PC-9 (cell line): ENCODE measurements at places on chromosomes 5 and 9.

DNA sequence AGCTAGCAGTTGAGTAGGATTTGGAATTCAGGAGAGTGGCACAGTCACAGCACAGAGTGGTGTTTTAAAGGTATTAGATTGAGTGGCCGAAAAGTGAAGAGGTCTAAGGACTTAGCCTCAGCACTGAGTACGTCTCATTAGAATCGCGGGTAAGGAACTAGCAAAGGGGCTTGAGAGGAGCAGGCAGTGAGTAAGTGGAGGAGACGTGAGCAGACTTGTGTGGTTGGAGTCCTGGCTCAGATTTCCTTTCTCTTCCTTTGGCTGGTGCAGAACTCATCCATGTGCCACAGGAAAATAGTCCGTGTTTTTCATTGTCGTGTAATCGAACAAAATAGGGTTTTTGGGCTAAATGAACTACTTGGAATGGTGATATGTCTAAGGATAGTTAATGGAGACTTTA is 3.4 kb downstream of the EXOSC2 start:
- DNase-seq = no peak

GRCh38 chr9:104997536-104997935 is 69.6 kb upstream of the ABCA1 start:
- DNase-seq = no peak

DNA sequence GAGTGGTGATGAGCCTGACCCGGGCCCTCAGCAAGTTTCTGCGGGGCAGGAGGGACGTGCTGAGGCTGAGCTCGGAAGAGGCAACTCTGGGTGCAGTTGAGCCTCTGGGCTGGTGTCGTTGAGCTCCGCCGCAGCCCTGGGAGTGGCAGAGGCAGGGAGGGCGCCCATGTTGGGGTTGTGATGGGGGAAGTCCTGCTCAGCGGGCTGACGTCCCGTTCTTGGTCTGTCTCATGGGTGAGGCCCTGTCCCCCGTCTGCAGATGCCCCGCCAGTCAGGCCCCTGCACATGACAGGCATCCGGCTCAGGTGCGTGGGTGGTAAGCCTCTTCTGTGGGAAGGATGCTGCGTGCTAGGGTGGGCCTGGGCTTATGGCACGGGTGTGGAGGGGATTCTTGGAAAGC is 64.3 kb downstream of the RXRA start:
- no peak for DNase-seq

DNA sequence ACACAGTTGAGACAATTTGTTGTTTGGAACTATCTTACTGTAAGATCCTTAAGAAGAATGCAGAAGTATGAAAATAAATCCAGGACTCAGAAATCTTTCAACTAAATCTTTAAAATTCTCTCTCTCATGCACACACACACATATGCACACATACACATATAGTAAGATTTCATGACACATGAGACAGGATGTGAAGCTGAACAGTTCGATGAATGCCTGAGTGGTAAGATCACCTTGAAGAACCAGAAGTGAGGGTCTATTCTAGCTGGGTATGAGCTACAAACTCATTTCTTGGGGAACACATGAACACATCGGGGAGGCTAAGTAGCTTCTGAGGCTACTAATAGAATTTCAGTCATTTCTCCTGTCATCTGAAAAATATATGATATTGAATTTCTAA is 153.6 kb downstream of the TMC1 start:
- DNase-seq = no peak

GRCh38 chr5:91103353-91104061 is 279.6 kb downstream of the ARRDC3 start:
- DNase-seq = no peak

GRCh38 chr5:77155179-77155785 is 55.2 kb upstream of the PDE8B start:
- DNase-seq = no peak

DNA sequence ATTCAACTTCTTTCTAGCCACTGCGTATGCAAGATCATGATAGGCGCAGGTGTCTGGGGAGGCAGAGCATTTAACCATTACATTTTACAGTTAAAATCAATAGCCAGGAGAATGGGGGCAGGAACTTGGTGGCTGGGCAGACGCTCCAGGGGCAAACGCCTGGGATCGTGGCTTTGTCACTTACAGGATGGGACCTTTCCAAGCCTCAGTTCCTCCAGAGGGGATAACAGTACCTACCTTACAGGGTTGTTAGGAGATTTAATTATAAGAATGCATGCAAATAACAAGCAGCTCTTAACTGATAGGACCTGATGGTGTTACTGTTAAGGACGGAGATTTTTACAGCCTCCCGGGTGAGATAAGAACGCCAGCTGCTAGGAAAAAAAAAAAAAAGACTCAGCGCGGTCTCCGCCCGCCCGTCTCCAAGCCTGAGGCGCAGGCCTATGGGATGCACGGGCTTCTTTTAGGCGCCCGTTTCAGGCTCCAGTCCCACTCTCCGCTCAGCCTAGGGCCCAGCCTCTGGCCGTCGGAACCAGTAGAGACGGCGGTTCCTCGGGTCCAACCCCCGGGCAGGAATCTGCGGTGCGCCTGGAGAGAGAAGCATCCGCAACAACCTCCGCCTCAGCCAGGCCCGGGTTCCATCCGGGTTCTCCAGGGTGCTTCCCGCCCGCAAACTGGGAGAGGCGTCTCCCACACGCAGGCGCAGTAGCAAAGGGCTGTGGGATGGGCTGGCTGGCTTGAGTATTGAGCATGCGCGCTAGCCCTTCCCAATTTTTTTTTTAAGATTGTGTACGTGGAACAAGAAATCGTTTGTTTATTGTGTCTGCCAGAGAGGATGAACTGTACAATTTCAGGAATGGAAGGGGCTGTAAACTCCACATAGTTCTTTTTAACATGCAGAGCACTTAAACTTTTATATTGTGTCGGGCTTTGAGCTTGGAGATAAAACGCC is at the start of gene FAM200C:
FAM200C (minus strand) TSS at position 653 of the 952 bp plus-strand sequence. CDS start 4,564 bp downstream, outside the sequence.
- DNase-seq = peak; percentile 82

DNA sequence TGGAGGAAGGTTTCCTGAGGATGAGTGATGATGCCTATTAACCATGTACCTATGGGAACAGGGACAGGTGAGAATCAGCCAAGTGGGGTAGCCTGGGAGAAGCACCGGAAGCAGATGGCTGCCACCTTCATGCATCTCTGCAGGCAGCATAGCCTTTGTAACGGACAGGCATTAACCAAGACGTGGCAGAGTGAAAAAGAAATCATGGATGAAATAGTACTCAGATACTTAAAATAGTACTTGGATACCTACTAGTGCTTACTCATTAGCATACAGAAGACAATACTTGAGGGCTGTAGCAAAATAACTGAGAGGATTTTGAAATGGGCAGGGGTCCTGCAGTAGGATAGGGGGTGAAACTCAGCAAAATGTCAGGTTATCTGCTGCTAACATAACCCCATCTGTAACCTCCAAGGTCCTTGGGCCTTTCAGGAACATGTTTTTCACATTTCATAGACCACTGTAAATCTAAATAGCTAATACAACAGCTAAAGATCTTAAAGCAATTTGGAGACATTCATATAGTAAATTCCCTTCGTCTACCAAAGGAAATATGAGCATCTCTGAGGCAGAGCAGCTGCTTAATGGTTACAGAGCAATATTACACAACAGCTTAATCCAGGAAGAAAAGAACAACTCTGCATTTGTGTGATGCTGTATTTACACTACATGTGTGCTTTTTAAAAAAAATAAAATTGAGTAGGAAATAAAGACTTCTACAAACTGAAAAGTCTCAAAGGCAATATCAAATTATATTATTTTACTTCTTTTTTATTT is 154.3 kb downstream of the NFIB start:
- no peak for DNase-seq

GRCh38 chr5:101677961-101678360 is 618.1 kb downstream of the SLCO4C1 start:
- DNase-seq = no peak

DNA sequence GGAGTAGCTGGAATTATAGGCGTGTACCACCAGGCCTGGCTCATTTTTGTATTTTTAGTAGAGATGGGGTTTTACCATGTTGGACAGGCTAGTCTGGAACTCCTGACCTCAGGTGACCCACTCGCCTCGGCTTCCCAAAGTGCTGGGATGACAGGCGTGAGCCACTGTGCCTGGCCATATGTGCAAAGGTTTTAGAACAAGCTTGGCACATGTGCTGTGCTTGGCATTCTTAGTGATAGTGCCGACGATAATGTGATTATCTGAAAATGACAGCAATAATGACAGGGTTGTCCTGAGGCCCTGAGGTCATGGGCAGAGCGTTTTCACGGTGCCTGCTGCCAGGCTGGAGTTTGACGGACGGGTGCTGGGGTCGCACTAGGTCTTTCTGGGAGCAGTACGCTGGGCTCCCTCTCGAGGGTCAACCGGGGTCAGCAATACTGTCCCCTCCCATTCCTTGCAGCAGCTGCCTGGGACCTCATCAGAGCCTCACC is 42.6 kb downstream of the HMCN2 start:
- DNase-seq = no peak

DNA sequence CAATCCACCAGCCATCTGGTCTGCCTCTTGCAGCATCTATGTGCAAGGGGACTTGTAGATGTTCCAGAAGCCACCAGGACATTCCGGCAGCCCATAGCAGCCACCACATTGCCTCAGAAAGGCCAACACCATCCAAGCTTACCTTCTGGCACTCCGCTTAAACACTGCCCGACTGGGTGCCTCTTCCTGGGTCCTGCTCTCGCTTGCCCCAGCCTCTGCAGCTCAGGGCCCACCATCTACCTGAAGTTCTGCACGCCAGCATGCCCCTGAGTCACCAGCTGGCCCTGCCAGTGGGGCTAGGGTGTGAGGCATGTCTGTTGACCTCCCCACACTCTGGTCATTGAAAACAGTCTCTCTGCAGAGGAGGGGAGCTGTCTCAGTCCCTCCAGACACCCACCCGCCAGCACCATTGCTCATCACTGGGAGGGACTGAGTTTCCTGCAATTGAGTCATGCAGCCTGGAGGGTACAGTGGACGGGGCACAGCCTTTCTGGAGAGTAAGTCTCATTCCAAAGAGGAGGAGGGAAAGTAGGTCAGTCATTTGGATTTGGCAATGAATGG is 16.9 kb upstream of the COL5A1 start:
- DNase-seq = peak; percentile 76

DNA sequence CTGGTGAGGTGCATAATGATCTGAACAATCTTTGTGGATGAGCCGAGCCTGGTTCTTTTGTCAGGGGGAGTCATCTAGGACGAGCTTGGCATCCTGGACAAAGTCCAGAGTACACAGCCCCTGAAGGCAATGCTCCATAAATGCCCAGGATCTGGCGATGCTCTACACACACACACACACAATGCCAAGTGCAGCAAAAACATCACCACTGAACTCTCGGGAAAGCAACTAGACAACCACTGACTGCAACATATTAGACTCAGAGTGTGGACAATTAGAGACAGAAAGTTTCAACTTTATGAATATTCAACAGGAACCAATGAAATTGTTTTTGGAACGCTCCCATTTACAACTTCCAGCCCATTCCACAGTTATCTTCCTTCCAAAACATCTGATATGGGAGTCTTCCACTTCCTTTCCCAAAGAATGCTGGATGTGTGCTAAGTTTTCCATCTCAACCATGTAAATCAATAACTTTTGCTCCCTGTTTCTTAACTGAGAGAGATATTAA is 227.6 kb upstream of the ANKRD55 start:
- no peak for DNase-seq

DNA sequence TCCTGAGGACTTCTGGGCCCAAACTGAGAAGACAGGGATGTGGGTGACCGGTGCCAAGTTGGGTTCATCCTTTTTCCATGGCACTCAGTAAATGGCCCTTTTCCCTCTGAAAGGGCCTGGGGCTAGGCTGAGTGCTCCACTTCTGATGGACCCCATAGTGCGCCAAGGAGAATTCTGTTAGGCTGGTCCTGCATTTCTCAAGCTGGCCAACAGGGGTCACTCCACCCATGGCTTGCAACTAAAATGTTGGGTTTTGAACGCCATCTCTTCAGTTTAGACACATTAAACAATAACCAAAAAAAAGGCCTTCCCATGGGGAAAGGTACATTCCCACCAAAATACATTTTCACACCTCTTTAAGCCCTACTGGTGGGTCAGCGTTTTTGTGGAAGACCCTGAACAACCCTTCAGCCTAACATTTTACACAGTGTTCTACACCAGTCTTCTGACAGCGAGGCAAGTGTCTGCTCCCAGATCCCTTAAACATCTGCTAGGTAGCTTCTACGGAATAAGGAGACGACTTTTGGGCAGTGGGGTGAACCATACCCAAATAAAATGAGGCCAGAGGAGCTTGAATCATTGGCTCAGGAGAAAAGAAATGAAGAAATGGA is 27.3 kb downstream of the CNTFR start:
- DNase-seq = no peak

DNA sequence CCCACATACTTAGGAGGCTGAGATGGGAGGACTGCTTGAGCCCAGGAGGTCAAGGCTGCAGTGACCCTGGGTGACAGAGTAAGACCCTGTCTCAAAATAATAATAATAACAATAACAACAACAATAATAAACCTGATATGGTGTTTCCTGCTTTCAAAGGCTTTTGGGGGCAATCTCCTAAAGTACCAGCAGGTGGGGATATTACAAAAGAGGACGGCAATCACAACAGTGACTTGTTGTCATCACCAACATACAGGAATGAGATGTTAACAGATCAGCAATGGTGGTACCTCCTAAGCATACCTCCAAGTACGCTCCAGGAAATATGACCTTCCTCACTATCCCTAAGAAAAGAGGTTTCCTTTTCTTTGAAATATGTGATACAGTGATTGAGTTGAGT is 91.1 kb upstream of the RNF180 start:
- peak; percentile 1 for DNase-seq

DNA sequence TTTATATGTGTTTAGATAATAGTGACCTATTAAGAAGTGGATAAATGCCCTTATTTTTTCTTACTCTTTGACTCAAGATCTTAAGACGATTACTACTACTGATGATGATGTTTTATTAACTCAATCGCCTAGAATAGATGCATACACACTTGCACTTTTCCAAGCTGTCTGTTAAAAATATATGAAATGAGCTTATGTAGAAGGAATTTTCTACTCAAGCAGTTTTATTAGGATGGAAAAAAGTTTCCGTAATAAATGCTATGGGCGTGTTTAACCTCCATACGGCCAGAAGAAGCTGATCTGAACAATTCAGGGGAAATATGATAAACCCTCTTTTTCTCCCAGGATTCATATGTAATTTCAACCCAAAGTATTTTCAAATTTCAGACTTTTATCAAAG is 455.7 kb upstream of the MPDZ start:
- DNase-seq = no peak

GRCh38 chr5:58860680-58861079 is 277.8 kb downstream of the RAB3C start:
- DNase-seq = no peak
